Activated CD4-positive, alpha-beta T cell treated with anti-CD3 and anti-CD28 coated beads for 24 hours (primary cell): ENCODE measurements at places on chromosomes 5 and 9.

DNA sequence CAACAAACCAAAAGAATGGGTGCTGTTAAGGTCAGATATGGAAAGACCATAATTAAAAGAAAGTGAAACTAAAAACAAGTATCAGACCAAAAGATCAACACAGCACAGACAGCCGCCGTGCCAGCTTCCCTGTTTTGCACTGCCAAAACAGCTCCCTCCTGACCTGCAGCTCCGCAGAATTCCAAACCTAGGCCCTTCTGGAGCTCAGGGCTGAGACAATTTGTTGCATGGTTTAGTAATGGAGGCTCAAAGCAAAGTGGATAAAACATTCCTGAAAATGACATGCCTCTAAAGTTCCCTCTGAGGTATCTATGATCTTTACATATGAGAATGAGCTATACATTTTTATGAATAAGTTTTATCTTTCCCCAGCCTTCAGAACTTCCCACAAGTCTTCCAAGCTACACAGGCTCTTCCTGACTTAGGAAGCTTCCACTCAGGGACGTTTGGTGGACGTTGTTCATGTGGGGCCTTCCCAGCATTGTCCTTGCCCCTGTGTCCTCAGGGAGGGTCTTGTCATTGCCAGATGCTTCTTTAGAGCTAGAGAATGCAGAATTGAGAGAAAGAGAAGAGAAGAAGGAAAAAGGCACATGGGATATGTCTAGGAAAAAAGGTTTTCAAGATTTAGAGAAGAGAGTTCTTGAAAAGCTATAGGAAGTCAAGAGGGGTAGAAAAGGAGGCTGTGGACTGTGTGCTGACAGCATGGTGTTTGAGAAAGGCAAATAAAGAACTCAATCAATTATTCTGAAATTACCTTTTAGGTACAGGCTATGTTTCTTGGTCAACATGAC, 28.4 kb upstream of the SSBP2 start:
- DNase-seq, result no peak

- no peak for DNase-seq
Measured at GRCh38 chr5:168117469-168117868, 174.0 kb upstream of the WWC1 start.

- no peak for DNase-seq
Measured at GRCh38 chr9:94174164-94174563, 84.9 kb upstream of the ZNF169 start.

DNA sequence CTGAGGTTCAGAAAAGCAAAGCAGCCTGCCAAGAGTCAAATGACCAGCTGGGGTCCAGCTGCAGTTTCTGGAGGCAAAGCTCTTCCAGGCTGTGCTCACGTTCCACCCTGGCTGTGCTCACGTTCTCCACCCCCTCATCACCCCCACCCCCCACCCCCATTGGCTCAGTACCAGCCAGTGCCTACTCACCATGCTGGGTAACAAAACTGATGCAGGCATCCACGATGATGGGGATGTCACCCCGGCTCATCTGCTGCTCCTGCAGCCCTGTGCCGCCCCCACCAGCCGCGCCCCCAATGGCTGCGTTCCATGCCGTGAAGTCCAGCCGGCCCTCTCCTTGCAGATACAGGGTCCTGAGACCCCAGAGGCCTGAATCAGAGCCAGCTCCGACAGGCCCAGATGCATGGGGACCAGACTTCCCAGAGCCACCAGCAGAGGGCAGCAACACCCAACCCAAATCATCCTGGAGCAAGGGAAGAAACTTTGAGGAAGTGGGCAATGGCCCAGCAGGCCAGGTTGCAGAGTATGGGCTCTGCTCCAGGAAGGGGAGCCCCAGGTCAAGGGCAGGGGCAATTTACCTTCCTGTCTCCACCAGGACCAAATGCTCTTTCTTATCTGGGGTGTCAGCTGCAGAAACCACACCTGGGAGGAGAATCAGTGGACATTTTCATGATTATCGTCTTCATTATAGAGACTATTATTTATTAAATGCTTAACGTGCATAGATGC, 13.7 kb upstream of the FCHSD1 start:
- DNase-seq, result peak; percentile 72

DNA sequence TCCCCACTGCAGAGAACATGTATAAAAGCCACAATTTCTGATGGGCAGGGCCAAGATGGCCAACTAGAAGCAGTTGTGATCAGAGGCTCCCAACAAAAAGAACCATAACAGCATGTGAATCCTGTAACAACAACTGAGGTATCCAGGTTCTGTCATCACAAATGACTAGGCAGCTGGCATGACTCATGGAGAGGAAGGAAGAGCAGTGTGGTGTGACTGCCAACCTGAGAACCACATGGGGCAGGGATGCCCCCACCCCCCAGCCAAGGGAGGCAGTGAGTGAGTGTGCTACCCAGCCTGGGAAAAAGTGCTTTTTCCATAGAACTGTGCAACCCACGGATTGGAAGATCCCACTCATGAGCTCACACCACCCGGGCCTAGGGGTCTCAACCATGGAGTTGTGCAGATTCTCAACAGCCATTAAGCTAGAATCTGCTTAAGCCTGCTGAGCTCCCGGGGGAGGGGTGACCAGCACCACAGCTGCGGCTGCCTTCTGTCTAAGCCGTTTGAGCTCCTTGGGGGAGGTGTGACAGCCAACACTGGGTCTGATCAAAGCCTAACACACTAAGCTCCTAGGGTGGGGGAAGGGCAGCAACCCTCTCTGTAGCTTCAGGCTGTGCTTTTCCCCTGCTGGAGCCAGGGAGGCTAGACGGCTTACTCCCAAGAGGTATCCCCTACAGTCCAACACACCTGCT, 80.1 kb upstream of the DMAC1 start:
- peak; percentile 1 for DNase-seq
